ENCODE measurements at places on chromosomes 1 and 21.

GRCh38 chr1:156337888-156338179, 258 bp downstream of the CCT3 start:
- no peak for DNase-seq

DNA sequence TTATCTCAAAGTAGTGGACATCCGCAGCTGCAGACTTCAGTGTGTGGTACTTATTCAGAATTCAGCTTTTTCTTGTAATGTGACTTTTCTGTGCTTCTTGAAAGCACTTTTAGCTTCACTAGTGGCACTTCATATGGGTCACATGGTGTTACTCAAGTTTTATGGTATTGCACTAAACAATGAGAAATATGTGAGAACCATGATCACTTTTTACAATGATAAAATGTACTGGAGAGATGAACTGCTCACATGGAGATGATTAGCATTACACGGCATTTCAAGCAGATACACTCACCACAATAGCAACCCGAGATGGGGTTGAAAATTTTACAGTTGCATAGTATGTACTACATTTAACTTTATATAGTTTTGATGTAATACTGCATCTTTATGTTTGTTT, 40.1 kb upstream of the GPR52 start:
- no peak for DNase-seq

GRCh38 chr1:52867087-52867863, 24.7 kb downstream of the ZYG11A start:
- no peak for DNase-seq

DNA sequence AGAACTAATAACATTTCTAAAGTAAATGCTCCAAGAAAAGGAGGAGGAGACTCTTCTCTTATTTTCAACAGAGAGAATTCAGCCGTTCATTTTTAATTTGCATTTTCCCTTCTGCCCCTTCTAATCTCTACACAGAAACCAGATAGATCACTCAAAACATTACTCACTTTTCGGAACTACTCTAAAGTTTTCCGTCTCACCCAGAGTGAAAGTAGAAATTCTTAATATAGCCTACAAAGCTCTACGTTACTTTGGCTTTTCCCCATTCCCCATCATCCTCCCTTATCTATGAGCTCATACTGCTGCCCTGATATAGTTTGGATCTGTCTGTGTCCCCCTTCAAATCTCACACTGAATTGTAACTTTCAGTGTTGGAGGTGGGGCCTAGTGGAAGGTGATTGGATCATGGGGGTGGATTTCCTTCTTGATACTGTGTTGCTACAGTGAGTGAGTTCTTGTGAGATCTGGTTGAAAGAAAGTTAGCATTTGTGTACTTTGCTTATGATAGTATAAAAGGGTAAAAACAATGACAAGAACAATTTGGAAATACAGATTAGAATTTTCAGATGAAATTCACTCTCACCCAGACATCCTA, 188.2 kb downstream of the AMY1C start:
- no peak for DNase-seq

DNA sequence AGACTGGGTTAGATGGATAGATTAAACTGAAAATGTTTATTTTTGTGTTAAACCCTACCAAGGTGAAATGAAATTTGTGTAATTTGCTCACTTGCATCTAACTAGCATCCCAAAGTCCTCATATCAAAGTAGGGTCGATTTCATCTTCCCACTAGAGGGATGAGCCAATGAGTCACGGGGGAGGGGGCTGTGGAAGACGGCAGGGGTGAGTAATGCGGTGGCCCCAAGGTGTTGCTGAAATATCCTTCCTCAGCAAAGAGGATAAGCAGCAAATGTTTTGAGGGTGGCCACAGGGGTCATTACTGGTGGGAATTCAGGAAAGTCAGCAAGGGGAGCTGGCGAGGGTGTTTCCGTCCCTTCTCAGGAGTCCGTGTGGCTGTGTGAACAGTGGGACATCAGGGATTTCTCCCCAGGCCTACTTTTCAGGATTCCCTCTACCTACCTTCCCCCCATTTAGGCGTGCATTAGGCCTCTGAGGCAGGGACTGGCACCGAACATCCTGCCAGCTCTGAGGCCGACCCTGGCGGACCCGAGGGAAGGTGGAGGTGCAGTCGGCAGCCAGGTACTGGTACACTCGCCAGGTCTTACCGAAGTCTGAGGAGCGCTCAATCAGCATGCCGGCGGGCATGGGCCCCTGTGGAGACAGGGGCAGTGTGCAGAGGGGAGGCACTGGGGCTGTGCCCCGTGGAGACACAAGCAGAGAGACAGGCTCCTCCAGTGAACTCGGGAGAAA, 18.1 kb downstream of the LAMB3 start:
- no peak for DNase-seq

DNA sequence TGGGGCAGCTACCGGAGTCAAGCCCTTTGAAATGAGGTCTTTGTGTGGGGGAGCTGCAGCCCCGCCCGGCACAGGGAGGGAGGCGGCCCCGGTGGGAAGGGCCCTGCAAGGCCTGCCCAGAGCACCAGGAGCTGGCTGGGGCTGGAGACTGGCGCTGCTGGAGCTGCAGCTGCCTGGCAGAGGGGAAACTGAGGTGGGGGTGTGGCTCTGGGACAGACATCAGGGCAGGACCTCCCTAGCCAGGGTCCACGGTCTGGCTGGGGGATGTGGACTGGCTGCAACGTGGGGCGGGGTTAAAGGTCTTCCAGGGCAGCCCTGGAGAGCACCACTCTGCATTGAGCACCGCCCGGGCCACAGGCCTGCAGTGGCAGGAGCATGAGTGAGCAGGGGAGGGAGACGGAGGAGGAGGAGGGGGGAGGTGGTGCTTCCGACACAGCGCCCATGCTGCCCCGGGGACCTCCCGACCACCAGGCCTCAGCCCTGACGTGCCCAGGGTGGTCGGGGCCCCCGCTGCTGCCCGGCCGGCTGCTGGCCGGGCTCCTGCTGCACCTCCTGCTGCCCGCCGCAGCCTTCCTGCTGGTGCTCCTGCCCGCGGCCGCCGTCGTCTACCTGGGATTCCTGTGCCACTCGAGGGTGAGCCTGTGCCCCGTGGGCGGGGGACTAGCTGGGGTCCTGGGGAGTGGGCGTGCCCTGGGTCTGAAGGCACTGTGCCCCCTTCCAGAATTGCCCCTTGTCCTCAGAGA, 4.8 kb upstream of the ANKRD65 start:
- no peak for DNase-seq
